Stimulated activated CD4-positive, alpha-beta T cell treated with anti-CD3 and anti-CD28 coated beads, Interleukin-12 subunit alpha, Interleukin-12 subunit beta, amount 100 ng/mL, for 24 hours (primary cell): ENCODE measurements at places on chromosomes 16 and 17.

DNA sequence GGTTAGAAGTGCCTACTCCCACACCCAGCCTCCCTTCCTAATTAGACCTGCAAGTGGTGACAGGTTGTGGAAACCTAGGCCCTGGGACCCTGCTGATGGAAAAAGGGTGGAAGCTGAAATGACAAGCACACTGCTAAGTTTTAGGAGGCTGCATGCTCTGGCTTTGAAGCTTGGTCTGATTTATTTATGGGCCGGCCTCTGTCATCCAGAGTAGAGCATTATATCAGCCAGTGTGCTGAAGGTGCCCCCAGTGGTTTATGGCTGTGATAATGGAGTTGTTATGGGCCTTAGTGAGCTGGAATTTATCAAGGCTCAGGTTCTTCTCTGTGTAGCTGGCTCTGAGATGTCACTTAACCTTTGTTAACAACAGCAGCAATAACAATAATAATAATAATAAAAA is 142.6 kb downstream of the UTP18 start:
- no peak for DNase-seq

- no peak for DNase-seq
These were observed 28.2 kb upstream of the TNFRSF13B start for GRCh38 chr17:16999931-17000625.

DNA sequence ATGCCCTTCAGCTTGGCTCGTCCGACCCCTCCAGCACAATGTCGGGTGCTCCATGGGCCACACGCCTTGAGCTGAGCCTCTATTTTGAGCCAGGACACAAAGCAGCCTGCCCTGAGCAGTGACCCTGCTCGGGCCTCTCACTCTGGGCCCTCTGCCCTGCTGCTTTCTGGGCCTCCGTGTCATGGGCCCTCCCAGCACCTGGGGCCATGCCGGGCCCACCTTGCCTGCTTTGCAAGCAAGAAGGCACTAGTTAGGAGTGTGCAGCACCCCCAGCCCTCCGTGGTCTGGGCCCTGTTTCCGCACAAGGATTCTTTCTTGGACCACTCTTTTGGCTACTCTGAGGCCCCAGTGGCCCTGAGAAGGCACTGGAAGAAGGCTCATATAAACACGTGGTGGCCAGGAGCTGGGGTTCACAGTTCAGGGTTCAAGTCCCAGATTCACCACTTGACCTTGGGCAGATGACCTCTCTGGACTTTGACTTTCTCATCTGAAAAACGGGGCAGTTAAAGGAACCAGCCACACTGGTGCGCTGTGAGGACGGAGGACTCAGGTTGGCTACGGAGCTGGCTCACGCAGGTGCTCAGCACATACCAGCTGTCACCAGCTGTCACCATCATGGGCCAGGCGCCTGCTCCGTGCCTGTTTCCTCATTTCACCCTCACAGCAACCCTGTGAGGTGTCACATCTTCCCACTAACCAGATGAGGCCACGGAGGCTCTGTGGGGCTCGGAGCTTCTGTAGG is 166.0 kb upstream of the GSE1 start:
- DNase-seq, result no peak

GRCh38 chr17:4950746-4951204 is at the start of gene ENO3:
ENO3 (plus strand) TSS chr17:4951119; CDS start chr17:4951830, 711 bp downstream.
- no peak for DNase-seq

- DNase-seq, result no peak
These were observed 48.9 kb upstream of the ASIC2 start for GRCh38 chr17:33342025-33342424.

- DNase-seq, result no peak
These were observed 15.0 kb upstream of the MT4 start for GRCh38 chr16:56549744-56550385.

DNA sequence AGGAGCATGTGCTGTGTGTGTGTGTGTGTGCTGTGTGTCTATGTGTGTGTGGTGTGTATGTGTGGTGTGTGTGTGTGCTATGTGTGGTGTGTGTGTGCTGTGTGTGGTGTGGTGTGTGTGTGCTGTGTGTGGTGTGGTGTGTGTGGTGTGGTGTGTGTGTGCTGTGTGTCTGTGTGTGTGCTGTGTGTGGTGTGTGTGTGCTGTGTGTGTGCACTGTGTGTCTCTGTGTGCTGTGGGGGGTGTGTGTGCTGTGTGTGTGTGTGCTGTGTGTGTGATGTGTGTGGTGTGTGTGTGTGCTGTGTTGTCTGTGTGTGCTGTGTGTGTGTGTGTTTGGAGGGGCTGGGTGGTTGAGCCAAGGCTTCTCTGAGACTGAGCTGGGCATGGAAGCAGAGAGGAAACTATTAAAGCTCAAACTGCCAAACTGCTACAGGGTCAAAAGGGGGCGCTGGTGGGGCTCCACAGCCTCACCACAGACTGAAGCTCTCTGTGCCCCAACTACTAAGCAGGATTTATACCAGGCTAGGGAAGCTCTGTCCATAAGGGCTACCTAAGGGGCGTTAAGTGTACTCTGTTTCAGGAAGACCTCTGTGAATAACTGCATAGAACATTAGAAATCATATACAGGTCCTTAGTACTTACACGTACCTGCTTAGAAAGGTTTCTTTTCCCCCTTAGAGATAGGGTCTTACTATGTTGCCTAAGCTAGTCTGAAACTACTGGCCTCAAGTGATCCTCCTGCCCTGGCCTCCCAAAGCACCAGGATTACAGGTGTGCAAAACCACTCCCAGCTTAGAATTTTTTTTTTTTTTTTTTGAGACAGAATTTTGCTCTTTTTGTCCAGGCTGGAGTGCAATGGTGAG is 27.8 kb upstream of the GHDC start:
- DNase-seq, result peak; percentile 24

GRCh38 chr17:72370819-72371218 is 250.0 kb downstream of the SOX9 start:
- no peak for DNase-seq

DNA sequence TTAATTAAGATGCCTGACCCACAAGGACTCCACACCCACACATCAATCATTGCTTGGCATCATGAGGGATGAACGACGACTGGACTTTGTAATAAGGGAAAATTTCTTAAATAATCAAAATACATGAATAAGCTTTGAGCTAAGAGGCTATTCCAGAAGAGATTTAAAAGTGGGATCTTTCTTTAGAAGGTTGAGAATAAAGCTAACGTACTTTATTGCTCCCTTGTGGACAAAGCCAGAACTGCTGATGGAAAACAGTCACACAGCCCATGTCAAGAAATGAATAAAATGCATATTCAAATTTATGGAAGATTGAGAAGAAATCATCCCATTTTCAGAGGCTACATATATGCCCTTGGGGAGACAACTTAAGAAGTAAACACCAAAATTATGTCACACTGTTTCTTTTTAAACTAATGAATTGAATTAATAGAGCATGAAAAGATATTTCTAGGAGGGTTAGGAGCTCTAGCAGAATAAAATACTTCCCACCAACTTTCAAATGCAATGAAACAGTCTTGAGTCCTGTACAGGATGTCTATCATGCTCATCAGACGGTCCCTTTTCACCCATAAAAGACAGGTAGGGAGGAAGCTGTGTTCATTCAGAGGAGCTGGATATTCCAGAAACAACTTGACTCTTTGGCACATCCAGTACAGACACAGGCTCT is 60.2 kb upstream of the PHOSPHO1 start:
- DNase-seq, result no peak

- DNase-seq, result no peak
These were observed 721.2 kb upstream of the SOX9 start for GRCh38 chr17:71399649-71400048.

DNA sequence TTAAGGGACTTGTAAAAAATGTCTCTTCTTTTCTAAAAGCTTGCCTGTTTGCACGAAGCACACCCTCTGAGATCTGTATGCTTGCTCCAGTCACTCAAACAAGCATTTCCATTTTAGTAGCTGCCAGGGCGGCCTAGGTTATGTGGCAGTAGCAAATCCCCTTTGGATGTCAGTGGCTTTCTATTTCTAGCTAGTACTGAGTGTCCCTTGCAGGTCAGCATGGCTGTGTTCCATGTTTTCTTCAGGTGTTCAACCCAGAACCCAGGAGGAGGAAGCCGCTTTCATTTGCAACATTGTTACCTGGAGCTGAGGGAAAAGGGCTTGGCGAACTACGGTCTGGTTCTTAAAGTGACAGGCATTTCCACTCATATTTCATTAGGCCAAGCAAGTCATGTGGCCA is 36.4 kb downstream of the FOXL1 start:
- no peak for DNase-seq

- DNase-seq, result peak; percentile 22
These were observed 751 bp downstream of the DCAF7 start for GRCh38 chr17:63550817-63551639.
